Stimulated activated CD4-positive, alpha-beta T cell treated with anti-CD3 and anti-CD28 coated beads, Interleukin-15, amount 100 ng/mL, for 1 hour (primary cell): ENCODE measurements at places on chromosomes 1 and 21.
A peak's percentile ranks its signal among the peaks of the same experiment; 100 is the strongest.

DNA sequence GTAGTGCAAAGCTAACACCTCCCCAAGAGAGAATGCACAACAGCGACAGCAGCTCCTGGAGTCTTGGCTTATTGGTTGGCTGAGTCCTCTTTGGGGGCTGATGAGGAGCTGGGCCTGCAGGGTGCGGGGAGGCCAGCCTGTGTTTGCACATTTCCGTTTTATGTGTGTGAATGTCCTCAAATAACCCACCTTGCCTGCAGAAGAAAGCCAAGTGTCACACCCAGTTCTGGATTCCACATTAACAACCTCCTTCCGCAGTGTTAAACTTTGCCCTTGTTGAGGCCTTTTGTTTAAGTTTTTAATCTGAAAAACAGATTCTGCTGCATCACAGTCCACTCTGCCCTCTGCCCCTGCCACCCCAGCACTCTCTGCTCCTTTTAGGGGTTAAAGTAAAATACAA, 274.5 kb downstream of the TM2D1 start:
- DNase-seq = no peak

DNA sequence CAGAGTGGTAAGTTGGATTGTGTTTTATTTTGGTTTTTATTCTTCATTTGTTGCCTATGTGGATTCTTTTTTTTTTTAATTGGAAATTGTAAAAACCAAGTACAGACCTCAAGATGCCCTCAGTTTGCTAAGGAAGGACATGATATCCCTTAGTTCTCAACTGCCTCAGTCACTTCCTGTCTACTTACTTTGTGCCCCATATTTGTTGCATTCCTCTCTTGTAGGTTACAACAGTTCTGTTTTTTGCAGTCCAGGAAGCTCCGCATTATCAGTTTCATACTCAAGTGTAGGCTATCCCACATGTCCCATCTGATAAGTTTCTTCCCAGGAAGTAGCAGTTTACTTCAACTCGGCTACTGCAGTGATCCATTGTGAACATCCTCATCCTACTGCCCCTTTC, 82.0 kb downstream of the RPAP2 start:
- DNase-seq = no peak

GRCh38 chr21:42905195-42905594, 12.1 kb downstream of the NDUFV3 start:
- no peak for DNase-seq

DNA sequence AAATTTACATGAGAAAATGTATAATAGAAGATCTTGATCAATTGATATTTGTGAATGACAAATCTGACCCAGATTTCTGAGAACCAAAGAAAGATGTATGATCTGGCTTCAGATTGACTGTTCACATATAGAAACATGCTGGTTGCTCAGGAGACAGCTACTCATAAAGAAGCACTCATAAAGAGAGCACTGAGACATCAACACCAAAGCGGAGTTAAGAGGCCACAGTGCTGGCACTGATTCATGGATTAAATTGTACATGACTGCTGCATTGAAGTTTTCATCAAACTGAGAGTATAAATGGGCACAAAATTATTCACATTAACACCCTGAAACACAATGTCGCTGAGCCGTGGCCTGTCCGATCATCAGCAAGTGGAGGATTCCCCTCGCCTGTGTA, 46.2 kb downstream of the SH3GLB1 start:
- DNase-seq = no peak

DNA sequence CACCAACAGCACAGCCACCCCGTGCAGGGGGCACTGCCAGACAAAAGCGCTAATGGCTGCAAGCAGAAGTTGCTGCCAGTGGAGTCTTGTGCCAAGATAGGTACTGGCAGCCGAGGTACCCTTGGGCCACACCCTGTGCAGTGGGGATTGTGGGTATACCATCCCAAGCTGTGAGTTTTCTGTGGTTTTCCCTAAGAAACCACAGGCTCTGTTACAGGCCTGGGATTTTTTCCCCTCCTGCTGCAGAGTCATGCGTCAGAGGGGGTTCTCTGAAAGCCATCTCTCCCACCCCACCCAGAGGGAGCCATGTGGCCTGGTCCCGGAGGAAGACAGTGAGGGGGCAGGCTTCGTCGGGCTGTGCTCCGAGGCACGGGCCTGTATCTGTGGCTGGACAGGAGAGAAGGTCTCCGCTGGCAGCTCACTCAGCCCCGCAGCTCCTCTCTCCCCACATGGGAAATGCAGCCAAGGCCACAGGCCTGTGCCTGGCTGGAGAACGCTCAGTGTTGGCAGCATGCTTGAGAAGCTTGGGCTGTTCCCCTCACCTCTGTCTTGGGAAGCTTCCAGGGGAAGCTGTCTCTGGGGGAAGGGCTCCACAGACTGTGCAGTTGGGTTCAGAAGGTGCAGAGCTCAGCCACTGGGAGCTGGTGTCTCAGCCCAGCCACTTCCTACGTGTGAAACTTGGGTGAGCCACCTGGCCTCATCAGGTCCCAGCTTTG, 42.5 kb downstream of the NEK2 start:
- DNase-seq = no peak

GRCh38 chr1:196142111-196142640, 466.1 kb downstream of the KCNT2 start:
- DNase-seq = no peak

- DNase-seq = no peak
Measured at GRCh38 chr1:91913018-91913417, 27.1 kb upstream of the TGFBR3 start.

DNA sequence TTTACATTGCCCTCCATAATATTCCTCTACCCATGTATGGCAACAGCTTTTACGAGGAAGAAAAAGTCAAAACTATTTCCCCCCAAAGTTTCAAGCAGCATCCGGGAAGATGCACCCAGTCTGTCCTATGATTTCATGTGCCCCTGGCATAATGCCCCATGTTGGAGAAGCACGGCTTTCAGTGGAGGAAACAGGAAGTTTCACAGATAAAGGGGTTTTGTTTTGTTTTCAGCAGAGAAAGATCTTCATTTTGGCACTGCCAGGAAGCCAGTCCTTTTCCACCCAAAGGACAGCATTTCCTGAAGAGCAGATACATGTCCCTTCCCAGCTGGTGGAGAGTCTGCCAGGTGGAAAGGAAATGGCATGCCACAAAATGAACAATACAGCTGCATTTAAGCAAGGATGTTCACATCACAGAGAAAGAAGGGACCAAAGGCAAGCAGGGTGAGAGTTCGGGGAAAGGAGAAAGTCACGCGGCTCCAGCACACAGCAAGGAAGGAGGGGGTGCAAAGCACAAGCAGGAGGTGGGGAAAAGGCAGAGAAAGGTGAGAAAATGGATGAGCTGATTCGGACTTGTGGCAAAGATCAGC, 95.3 kb upstream of the HIVEP3 start:
- DNase-seq = no peak

- no peak for DNase-seq
Measured at GRCh38 chr1:2212532-2213491, 15.3 kb upstream of the SKI start.

- DNase-seq = no peak
Measured at GRCh38 chr1:244970236-244970743, 105.9 kb upstream of the HNRNPU start.

DNA sequence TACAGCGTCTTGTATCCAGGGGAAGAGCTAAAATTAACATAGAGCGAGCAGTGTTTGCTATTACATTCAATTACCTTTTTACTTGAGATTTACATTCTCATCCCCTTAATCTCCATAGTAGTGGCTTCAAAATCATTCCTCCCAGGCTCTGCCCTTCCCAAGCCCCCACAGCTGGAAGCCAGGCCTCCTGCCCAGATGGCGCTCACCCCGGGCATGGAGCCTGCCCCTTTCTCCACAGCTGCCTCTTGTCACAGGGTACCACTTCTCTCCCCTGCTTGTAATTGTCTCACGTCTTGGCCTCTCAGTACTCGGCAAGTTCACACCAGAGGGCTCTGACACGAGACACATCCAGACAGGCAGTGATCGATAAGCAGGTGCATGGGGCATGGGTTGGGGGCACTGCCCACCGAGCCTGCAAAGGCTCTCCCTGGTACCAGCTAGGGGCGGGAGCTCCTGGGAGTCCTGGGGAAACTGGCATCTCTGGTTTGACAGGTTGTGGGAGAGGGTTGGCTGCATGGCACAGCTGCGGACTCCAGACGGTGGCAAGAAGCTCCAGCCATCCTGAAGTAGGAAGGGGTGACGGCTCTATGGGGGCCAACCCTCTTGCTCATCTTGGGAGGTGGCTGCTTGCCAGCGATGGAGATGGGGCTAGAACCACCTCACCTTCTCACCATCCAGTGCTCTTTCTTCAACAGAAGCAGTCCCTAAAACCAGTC, 20.1 kb downstream of the CASZ1 start:
- DNase-seq = no peak

GRCh38 chr1:230917284-230918135, 49.2 kb upstream of the C1orf198 start:
- peak; percentile 30 for DNase-seq

- DNase-seq = no peak
Measured at GRCh38 chr21:29351691-29352090, 53.0 kb downstream of the BACH1 start.

DNA sequence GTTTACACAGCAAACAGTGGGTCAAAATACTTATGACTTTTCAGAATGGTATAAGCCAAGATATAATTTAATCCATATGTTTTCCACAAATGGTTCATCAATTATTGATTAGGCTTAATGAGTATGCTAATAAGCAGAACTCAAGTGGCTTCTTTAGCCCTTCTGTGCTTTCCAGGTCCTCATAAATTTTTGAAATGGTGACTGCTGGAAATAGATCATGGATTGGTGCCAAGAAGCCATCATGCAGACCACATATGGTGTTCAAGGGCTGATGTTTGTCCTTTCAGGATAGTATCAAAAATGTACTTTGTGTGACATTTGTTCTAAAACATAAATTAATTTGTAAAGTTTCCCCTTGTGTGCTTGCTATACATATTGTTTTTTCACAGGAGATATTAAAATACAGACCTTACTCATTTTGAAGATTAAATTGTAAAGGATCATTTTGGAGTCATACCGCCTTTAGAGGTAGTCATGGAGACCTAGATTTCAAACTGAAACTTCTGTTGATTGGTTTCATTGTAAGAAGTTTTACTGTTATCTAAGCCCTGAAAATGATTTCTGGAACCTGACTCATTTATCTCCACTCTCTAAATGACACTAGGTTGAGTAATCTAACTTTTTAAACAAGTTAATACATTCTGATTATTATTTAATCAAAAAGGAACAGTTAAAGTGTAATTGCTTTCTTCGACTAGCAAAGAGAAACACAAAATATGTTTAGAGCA, 507.9 kb downstream of the PLA2G4A start:
- no peak for DNase-seq

DNA sequence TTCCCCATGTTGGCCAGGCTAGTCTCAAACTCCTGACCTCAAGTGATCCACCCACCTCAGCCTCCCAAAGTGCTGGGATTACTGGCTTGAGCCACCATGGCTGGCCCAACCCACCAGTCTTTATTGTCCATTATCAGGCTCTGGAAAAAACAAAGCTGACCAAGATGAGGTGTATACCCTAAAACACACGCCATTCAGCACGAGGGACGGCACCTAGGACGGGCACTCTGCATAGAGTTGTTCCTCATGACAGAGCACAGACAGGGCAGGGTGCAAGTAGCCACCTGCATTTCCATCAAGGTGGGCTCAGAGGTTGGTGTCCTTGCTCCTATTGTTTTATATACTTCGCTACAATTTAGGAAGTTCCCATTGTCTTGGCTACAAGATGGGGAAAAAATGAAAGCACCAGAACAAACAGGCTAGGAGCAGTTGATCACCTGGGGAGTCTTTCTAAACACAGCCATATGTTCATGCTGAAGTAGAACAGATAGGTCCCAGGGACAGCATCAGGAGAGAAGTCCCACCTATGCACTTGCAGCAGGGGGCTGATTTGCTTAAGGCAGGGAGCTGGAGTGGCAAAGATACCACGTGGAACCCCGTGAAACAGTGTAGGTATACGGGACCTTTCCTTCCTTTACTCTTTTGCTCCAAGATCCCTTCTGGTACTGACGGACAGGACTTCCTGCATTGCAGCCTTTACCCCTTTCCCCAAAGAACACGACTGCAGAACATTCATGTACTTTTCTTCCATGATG, 4.5 kb downstream of the KRTCAP2 start:
- DNase-seq = no peak

GRCh38 chr1:183098317-183098716, 75.1 kb downstream of the LAMC1 start:
- no peak for DNase-seq

DNA sequence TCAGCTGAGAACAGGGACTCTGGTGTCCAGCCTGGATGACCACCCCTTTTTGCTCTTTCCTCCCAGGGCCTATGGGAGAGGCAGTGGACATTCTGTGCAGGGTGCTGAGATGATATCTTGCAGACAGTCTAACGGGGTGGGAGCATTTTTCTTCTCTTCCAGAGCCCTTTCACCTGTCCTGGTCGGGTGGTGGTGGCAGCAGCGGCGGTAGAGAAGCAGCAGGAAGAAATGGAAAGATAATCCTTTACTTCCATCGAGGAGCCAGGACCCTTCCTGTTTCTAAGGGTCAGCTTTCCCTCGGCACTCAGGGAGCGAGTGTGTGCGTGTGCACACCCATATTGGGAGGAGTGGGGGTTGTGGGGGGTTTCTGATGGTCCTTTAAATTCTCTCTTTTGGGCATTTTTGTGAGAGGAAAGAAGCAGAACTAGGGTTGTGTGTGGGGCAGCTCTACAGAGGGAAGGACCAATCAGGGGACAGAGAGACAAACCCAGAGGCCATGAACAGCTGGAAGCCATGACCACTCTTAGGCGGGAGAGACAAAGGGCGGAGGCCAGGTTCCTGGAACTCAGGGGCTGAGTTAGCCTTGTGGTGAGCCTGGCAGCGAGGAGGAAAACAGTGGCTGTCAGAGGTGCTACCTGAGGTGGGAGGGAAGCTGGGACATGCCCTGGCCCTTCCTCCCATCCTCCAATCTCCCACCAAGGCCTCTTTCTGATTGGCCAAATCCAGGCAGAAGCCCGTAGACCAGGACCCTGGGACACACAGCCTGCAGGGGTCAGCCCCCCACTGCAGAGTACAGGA, 31.2 kb upstream of the CSF3R start:
- DNase-seq = no peak

DNA sequence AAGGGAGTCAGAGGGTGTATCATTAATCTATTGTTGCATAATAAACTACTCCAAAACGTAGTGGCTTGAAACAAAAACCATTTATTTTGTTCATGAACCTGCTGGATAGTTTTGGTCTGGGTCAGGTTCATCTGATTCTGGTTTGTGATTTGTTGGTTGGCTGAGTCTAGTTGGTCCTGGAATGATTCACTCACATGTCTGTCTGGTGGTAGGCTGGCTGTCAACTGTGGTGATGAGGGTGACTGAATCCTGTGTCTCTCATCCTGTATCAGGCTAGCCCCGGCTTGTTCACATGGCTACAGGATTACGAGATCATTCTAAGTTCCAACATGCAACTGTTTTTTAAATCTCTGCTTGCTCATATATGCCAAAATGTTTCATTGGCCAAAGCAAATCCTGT, 22.5 kb upstream of the SIKE1 start:
- no peak for DNase-seq

DNA sequence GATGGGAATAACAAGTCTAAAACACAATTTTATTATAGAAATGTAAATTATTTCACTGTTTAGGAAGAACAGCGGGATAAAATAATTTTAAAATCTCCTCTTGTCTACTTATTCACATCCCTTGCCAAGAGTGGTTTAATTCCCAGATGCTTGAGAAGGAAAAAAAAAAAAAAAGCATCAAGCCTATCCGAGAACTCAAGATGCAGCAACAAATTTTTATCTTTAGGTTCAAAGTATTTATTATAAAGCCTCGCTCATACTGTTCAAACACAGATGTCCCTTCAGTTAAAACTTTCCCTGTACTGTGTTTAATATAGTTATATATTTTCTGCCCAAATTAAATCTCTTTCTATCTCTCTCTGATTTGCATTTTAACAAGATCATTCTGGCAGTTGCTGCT, 1615.8 kb downstream of the PLA2G4A start:
- DNase-seq = no peak
